ENCODE measurements at places on chromosomes 13 and 19.

- DNase-seq: no peak
Observed at GRCh38 chr13:33452873-33453517, 167.4 kb upstream of the STARD13 start.

GRCh38 chr19:7645163-7645562, 8.3 kb downstream of the STXBP2 start:
- peak; percentile 29 for DNase-seq

- no peak for DNase-seq
Observed at GRCh38 chr13:113945857-113946408, 27.9 kb downstream of the C13orf46 start.

DNA sequence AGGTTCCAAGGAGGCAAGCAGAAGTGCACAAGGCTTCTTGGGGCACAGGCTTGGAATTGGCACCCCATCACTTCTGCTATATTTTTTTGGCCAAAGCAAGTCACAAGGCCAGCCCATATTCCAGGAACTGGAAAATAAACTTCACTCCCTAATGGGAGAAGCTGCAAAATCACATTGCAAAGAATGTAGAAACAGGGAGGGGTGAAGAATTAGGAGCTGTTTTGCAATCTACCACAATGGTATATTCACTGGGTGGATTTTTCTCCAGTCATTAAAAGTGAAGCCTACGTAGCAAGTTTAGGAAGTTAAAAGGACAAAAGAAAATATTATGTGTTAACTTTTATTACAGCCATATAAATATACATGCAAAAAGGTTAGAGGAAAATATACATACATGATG, 464.8 kb downstream of the COG6 start:
- peak; percentile 12 for DNase-seq

Data from suppressor macrophage treated with lipopolysaccharide for 1 hour (primary cell).